AG04450 (cell line): ENCODE measurements at places on chromosomes 11 and 22. TPM values are rescaled to one million over a fixed set of nuclear protein-coding genes. Genes with fewer than 3 reads are reported as not detected.

The MS4A6A gene
- polyA plus RNA-seq = not detected in 2 replicates

The MS4A10 gene
- polyA plus RNA-seq = not detected in 2 replicates

DNA sequence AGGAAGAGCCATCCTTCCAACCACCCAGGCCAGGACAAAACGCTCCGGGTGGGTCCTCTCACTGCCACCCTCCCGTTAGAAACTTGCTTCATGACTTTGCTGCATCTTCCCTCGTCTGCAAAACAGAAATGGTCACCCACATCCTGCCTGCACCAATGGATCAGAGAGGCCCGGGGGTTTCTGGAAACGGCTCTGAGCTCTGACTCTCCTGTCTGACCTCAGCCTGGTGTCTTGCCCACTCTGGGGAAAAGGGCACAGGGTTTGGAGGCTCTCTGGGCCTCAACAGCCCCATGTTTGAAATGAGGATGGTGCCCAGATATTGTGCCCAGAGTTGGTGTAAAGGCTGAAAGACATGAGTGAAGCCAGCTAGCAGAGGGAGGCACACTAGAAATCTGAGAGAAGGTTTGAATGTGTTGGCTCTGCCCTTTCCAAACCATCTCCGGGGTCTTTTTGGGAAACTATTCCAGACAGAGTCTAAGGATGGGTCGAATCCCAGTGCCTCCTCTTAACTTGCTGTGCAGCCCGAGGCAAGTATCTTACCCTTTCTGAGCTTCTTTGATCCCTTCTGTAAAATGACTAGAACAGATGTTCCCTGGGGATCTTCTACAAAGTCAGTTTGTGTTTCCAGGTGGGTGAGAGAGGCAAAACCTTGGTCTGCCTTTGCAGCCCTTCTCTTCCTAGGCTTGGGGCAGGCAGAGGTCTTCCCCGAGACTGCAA is 2.1 kb downstream of the CRYBB3 start:
- DNase-seq = no peak

DNA sequence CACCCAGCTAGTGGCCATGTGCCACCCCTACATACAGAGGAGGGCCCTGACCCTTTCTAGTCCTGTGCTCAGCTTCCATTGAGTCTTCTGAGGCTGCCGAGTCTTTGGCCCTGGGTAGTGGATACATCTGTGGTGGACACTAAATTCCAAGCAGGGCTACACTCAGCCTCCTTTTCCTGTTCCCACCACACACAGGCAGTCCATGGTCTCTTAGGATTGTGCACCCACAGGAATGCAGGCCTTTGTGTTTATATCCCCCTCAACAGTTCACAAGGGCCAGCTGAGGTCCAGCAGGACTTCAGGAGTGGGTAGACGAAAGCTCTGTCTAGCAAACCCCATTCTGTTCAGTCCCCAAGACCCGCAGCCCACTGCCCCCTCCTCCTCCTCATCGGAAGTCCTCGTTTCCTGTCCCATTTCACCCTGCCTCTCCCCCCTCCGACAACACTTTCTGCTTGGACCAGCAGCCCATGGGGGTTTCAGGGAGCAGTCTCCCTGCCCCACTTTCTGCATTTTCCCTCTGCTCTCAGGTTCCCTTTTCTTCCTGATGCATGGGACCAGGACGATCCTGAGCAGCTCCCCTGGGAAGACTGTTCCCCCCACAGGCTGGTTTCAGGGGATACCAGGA is 91.8 kb downstream of the SWAP70 start:
- DNase-seq = no peak

The C22orf31 gene
- 0.11 and 0.12 TPM in 2 replicates for polyA plus RNA-seq

DNA sequence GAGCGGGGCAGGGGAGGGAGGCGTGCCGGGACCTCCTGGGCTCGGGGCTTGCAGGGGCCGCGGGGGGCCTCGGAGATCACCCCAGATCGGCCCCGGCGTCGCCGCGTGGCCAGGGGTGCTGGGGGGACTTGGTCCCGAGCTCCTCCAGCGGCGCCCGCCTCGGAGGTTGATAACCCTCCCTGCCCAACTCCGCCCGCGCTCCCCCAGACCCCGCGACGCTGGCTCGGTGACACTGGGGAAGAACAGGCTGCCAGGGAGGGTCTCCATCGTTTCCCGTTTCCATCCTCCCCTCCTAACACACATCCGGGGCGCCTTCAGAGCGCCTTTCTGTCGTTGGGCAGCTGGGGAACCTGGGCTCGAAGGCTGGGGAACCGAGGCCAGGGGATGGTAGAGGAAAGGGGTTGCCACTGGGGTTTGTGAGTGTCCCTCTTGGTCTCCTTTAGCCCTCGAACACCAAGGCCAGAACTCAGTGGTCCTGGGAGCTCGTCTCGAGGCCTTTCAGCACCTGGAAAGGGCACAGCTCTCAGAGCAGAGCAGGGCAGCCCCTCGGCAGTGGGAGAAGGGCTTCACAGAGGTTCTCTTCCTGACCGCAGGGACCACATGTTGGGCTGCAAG is 431 bp downstream of the SLC37A2 start:
- DNase-seq = no peak

- DNase-seq = no peak
Measured at GRCh38 chr22:16695261-16695660, 102.7 kb upstream of the CCT8L2 start.

DNA sequence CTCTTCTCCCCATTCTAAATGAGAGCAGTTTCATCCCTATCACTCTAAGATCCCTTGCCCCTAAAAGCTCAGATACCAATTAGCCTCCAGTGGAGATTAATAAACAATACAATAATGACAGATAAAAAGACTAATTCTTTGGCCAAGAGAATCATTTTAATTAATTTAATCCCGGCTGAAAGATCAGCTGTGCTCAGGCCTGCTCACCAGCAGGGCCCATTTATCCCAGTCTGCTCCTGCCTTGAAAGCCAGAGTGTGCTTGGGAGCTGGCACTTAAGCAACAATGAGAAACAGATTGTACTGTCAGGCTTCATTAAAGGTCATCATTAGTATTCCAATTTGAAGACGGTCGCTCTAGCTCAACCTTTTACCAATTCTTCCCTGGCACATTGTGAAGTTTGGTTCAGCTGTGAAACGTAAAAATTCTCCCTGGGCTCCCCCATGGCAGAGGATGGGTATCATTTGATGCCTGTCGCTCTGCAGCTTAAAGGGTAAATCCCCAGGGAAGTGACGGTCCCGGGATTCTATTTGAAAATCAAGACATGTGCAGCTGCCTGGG is 36.1 kb upstream of the HTATIP2 start:
- no peak for DNase-seq
